ENCODE measurements at places on chromosomes 3 and 15. TPM values are rescaled to one million over a fixed set of nuclear protein-coding genes. Genes with fewer than 3 reads are reported as not detected.
A peak's percentile ranks its signal among the peaks of the same experiment; 100 is the strongest.

DNA sequence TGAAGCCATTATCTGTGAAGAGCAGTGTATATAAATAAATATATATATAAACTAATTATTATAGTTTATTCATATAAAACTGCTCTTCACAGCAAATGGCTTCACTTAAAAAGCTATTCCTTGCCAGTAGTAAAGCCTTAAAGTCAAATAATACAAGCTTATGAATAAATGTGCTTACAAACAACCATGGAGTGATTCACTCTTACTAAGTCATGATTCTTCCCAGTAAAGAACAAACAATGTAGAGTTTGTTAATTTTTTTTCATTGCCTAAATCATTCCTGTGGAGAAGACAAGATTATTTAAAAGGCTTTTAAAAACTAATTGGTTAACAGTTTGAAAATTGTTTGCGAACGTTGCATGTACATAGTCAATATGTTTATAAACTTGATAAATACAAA, 140.7 kb downstream of the PLCH1 start:
- no peak for DNase-seq

DNA sequence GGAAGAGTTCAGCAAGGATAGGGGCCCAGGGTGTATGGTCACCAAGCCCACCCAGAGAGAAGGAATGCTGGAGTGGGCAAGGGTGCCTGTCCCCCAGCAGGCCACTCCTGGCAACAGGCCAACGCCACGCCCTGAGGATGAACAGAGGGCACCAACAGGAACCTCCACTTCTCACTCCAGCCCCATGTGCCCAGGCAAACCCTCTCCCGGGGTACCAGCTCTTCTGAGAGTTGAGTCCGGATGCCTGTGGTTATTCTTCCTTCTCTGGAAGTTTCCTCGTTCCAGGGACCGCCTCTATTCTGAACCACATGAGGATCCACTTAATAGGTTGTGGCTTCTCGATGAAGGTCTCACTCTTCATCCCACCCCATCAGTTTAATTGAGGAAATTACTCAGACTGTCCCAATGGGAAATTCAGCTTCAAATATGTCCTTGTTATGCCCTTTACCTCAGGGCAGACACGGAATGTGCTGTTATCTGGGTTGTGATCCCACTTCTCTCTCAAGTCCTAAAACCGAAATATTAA, 114.3 kb downstream of the LIPC start:
- no peak for DNase-seq

DNA sequence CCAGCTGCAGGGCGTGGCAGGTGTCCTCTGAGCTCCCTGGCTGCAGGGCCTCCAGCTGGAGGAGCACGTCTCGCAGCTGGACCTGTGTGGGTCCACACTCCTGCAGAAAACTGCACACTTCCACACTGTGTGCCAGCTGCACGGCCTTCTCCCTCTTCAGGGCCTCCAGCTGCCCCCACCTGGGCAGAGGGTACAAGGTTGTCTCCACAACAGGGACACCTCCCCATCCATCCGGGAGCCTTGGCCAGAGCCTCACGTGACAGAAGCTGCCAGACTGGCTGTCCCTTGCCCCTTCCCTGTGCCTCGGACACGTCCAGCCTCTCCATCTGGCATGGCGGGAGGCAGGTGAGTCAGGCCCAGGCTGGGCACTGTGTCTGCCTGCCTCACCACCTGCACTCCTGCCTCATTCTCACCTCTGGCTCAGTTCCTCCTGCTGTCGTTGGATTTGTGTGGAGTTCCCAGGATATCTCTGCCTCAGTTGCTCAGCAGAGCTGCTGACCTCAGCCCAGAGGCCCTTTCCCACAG, 14.5 kb downstream of the SPTBN5 start:
- peak; percentile 80 for DNase-seq

DNA sequence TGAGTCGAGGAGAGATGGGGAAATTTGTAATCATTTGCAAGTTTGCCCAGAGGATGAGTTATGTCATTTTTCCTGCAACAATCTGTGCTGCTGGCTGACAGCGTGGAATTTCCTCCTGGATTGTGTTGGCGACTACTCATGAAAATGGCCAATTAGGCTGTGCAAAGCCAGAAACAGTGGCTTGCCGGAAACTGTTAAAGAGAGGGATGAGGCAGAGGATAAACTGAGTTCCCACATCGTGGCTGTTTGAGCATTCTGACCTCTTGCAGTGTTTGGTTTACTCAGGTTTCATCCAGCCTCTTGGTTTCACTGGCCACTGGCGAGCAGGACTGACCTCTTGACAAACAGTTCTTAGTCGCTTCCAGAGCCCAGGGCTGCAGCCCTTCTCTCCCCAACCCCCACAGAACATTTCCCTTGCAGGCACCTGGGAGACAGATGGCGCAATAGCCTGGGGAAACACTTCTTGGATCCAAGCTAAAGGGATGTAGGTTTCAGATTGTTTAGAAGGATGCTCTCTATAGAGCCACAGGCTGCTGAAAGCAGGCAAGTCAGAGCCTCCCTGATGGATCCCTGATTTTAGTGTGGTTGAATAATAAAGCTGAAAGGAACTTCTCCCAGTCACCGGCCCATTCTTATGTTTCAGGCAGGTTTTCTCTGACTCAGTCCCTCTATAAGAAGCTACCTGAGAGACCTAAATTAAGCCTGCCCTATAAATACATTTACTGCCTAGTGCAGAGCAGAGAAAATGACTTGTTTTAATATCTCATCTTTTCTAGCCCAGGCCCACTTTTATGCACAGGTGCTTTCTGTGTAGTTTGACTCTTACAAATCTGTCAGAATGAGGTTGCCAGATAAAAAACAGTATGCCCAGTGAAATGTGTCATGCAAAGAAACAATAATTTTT, 92.8 kb upstream of the UBE2E1 start:
- DNase-seq: peak; percentile 86

GRCh38 chr3:42539871-42540714, 37.6 kb downstream of the VIPR1 start:
- no peak for DNase-seq

- DNase-seq: no peak
Observed at GRCh38 chr3:171994646-171995428, 44.5 kb upstream of the FNDC3B start.

DNA sequence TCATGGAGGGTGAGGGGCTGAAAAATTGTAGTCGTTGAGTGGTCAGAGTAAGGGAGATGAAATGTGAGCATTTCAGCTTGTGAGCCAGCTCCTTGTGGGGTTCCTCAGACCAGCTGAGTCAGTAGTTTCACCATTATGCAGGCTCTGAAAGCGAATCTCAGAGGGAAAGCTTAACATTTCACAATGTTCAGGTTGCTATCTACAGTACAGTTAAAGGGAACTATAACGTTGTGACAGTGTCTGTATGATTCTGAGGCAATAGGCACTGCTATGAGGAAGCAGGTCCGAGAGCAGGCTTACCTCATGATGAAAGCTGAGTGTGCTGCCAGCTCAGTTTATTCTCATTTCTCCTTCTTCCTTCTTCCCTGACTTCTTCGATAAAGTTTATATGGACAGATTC, 469.6 kb downstream of the EDEM1 start:
- no peak for DNase-seq

DNA sequence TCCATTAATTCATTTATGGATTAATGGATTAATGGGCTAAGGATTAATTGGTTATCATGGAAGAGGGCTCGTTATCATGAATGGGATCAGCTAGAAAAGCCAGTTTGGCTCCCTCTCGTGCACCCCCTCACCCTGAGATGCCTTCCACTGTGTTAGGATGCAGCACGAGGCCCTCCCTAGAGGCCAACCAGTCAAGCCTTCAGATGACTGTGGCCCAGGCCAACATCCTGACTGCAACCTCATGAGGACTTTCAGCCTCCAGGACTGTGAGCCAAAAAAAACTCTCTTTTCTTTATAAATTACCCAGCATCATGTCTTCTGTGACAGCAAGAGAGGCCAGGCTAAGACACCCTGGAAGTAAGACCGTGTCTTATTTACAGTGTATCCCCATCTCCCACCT, 9.0 kb downstream of the EFCAB12 start:
- no peak for DNase-seq

DNA sequence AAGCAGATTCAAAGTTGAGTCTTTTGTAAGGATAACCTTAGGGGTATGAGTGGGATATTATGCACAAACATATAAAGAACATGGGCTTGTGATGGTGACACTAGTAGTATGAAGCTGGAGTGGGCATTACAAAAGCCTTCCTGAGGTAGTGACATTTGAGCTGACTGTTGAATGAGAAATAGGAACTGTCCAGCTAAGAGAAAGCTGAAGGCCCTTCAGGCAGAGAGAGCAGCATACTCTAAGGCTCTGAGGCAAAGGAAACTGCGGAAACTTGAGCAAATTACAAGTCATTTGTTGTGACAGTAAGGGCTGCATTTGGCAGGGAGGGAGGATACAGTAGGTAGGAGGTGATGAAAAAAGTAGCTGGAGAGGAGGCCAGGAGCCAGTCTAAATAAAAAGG, 190.7 kb upstream of the CD96 start:
- DNase-seq: no peak

DNA sequence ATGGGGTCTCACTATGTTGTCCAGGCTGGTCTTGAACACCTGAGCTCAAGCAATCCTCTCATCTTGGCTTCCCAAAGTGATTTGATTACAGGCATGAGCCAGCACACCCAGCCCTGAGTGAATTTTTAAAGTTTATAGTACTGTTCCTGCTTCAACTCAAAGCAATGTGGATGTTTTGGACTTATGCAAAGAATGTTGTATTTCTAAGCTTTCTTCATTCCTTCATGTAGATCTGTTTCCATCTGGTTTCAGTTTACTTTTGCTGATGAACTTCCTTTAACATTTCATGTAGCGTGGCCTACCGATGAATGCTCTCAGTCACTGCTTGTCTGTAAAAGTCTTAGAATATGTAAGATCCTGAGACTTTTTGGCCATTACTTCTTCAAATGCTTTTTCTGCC, 23.2 kb downstream of the NRG4 start:
- no peak for DNase-seq

- DNase-seq: no peak
Observed at GRCh38 chr15:78909160-78909695, 35.6 kb downstream of the CTSH start.

DNA sequence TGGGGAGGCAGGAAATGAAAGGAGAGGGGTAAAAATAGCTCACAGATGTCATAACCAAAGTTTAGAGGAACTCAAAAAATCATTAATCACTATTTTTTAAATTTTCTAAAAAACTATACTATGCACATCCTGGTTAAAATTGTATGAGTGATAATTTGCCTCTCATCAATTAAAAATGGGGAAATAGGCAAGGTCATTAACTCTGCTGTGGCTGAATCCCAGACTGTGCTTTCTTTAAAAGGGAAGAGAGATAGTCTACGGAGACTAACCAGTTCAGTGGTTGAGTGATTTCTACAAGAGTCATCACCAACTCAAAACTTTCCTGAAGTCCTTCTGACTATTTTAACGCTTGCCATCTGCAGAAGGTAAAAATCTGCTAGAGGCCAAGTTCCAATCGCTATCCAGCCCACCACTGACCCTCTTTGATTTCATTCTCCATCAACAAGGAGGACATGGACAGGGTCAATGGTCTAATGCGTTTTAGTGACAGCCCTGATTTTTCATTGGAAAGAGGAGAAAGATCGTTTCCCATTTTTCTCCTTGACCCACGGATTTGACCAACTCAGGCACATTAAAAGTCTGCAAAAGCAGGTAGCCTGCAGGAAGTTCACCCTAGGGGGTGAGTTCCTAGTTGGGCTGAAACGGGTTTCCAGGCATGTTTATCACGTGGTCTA, 850 bp downstream of the SUCLG2 start:
- DNase-seq: no peak

DNA sequence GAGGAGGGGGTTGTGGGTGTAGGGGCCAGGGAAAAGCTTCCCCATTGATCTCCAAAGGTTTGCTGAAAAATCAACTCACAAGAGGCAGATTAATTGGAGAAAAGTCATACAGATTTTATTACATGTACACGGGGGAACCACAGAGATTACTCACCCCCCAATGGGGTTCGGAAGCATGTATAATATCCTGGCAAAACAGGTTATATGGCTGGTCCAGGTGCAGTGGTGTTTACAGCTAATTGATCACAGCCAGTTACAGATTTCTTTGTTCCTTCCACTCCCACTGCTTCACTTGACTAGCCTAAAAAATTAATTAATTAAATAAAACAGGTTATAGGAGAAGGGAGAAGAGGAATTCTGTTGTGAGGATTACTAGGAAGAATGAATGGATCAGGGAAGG, 22.4 kb downstream of the PRKCI start:
- DNase-seq: no peak

ZNF385D gene
- total RNA-seq: 99.6 TPM

ITPKA gene
- total RNA-seq: 2.5 TPM

PP2D1 gene
- total RNA-seq: not detected

ACAP2 gene
- 171 TPM for total RNA-seq

BCL2A1 gene
- 0.82 TPM for total RNA-seq

SETD5 gene
- total RNA-seq: 100.0 TPM
